ENCODE measurements at places on chromosomes 5 and 9.

- DNase-seq, result peak; percentile 70
Measured at GRCh38 chr5:20572614-20573013, 584.6 kb upstream of the CDH18 start.

- DNase-seq, result no peak
Measured at GRCh38 chr5:24208686-24209106, 436.1 kb downstream of the CDH10 start.

GRCh38 chr5:127671218-127671617 lies 22.3 kb downstream of the CTXN3 start:
- no peak for DNase-seq

GRCh38 chr5:113162208-113162607 lies 185.6 kb downstream of the DCP2 start:
- DNase-seq, result no peak
